ENCODE measurements at places on chromosomes 2 and 18. TPM values are rescaled to one million over a fixed set of nuclear protein-coding genes. Genes with fewer than 3 reads are reported as not detected.

Gene GKN2
- total RNA-seq = not detected

Gene DTNA
- total RNA-seq = 0.36 TPM

Gene PSMA8
- total RNA-seq = not detected

Gene DSEL
- not detected for total RNA-seq

Gene MAPK4
- total RNA-seq = 0.11 TPM

Gene SUPT7L
- 19.7 TPM for total RNA-seq

Gene PPP3R1
- 62.5 TPM for total RNA-seq

DNA sequence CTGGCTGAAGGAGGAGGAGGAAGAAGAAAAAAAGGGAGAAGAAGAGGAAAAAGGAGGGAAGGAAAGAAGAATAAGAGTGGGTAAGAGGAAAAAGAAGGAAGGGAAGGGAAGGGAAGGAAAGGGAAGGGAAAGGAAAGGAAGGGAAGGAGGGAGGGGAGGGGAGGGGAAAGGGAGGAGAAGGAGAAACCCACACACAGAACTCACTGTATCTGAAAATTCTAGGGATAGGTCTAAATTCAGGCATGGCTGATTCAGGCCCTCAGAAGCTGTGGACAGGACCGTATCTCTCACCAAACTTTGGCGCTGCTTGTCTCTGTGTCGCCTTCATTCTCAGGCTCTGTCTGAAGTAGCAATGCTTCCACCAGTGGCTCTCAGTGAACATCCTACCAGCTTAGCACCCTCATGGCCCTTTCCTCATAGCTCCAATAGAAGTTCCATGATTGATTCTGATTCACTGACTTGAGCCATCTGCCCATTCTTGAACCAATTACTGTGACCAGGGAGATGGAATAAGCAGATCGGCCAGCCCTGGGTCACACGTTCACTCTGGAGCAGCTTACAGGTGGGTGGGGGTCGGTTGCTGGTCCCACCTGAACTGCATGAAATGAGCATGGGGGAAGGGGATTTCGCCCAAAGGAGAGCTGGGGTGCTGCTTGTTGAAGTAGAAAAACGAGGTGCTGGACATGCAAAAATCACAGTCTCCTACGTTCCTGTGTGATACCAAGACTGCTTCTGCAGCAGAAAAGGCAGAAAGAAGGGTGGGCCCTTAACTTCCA is 59.7 kb downstream of the TTC32 start:
- no peak for DNase-seq

DNA sequence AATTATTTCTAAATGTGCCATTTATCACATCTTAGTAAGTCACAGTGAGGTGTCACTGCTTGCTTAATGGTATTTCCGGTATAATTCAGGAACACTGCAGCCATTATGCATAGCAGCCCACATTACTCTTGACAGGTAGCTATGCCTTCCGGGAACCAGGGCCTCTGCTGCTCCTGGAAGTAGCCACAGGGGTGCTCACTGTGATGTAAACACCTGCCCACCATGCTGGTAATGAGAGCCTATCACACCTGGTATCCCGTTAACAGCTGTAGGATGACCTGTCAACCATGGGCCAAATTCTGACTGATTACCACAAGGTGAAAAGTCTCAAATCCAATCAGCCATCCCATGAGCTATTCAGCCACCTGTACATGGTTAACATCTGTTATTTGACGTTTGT is 647.0 kb upstream of the NXPH2 start:
- DNase-seq = no peak

DNA sequence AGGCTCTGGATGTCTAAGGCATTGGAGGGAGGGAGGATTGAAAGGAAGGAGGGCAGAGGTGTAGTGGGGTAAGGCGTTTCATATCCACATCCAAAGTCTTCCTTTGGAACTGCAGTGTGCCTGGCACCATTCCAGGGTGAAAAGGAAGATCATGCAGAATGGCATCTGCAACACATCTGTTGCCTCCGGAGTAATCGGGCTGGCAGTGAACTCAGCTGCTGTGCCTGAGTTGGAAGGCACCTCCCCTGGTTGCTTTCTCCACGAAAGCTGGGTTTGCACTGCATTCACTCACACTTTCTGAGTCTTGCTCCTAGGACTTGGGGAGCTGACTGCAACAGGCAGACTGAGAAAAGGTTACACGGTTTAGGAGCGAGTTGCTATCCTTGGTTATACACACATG is 30.3 kb upstream of the SEC11C start:
- DNase-seq = no peak

- DNase-seq = no peak
These were observed 512.9 kb upstream of the ACVR2A start for GRCh38 chr2:147331790-147332419.

GRCh38 chr2:82852787-82853186 is 1606.3 kb downstream of the SUCLG1 start:
- no peak for DNase-seq

DNA sequence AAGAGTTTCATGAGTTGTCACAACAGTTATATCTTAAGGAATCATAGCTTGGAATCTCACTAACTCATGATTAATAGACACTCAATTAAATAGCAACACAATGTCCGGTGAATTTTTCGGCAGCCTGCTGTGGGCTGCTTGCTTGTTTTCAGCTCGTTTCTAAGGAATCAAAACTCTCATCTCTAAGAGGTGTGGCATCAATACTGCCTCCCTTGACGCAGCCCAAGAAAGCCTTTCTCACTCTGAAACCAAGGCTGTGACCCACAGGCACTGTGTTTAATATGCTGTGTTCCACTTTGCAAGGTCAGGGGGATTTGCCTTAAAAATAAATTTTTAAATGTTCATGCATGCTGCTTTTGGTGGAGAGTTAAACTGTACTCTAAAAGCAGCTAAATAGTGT is 5.4 kb downstream of the DCC start:
- no peak for DNase-seq

DNA sequence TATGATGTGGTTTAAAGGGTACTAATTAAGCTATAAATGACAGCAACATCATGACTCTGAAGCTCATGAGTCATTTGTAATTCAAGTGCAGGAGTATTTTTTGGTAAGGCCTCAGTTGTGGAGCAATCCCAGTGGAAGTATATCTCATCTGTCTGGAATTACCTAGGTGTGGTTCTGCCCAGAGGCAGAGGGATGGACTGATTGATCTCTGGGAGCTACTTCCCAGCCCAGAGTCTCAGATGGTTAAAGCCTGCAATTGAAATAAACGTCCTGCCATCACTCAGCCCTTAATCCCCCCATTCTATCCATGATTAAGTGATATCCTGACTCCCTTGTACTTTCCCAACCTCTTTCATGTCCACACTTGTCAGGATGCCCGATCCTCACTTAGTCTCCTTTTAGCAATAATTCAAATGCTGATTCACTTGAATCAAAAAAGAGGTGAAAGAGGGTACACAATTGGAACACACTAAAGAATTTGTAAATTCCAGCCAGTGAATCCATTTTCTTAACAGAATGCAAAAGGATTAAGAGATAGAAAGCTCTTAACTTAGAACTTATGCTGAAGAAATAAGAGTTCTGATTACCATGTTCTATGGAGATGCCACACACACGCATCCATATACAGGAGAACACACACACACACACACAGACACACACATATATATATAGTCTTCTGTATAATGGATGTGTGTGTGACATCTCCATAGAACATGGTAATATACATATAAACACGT is 664.4 kb downstream of the NYAP2 start:
- DNase-seq = no peak

DNA sequence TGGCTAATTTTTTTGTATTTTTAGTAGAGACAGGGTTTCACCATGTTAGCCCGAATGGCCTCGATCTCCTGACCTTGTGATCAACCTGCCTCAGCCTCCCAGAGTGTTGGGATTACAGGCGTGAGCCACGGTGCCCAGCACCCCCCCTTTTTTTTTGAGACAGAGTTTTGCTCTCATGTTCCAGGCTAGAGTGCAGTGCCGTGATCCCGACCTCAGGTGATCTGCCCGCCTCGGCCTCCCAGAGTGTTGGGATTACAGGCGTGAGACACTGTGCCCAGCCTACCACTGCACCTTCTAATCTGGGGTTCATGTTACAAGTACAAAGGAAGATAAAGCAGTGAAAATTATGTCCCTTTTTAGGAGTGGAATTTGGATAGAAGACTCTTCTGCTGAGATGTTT is 41.5 kb upstream of the CABLES1 start:
- DNase-seq = no peak

DNA sequence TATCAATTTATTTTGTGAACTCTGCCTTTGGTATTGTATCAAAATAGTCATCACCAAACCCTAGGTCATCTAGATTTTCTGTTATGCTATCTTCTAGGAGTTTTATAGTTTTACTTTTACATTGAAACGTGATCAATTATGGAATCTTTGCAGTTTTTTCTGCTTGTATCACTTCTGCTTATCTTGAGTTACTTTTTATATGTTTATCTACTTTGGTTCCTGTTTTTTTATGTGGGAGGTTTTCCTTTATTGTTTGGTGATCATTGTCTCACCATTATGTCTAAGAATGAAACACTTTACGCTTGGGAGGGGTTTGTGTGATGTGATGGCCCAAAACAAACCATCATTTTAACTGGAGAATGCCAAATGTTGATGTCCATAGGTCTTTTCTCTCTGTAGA is 261.2 kb downstream of the SPAG16 start:
- DNase-seq = no peak

DNA sequence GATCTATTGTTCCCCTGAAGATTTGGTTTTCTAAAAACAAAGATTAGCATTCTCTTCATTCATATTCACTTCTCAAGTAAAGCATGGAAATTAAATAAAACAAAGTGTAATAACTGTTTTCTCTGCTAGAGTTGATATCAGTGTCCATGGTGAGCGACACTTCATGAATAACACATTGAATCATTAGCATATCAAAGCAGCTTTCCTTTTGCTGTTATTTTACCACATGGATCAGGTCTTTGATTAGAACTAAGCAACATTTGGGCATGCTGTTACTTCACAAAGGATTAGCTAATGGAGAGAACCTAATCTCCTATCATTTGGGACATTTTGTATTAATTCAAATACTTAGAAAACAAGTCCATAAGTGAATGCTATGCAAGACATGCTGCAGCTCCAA is 368.8 kb upstream of the CDH19 start:
- no peak for DNase-seq

GRCh38 chr18:55588870-55589595 is 1.0 kb upstream of the TCF4 start:
- DNase-seq = no peak

DNA sequence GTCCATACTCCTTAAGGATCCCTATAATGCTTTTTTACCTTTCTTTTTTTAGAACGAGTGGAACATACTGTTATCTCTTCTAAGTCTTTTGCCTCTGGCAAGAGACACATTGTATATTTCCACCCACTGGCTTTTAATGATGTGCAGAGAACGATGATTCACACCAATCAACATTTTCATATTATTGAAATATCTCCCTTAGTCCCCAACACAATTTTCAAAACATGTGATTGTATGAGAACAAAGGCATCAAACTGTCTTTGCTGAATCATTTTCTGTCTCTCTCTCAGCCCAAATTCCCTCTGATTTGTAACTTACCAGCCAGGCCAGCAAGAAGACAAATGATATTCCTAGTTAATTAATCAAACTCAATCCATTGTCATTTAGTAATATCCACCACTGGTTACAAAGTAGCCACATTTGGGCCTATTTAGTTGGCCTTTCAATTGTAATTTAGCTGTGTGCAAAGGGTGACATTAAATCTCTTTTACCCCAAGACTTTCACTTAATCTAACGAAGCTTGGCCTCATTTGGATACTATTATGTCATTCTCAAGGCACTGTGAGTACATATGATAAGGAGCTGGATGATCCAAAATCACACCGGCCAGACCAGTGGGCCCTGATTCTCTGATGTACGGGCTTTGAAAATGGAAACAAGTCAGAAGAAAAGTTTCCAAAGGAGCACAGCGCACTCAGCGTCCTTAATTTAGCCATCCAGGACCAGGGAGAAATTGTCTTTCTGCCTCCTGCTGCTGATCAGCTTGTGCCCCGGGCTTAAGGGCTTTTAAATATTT is 185.1 kb downstream of the SCG2 start:
- no peak for DNase-seq

DNA sequence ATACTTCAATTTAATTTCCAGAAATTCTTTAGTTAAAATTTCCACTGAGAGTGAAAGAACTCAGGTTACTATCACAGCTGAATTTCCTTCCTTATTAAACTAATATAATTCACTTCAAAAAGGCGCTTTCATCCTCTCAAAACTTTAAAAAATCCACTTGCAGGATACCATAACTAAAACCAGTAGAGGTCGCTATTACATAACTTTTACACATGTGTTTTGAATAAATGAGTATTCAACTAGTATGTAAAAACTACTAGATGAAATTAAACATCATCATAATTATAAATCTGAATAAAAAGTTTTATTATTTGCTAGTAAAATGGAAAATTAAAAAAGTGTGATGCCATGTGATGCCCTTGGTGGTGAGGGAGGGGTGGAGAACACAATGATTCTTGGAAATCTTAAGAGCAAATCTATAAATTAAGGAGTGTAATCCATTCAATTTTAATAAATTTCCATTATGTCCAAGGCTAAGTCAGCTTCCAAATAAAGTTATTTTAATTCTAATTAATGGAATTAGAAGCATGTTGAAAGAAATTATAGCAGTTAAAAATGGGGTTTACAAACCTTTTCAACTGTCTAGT is 61.4 kb downstream of the SOS1 start:
- DNase-seq = no peak

DNA sequence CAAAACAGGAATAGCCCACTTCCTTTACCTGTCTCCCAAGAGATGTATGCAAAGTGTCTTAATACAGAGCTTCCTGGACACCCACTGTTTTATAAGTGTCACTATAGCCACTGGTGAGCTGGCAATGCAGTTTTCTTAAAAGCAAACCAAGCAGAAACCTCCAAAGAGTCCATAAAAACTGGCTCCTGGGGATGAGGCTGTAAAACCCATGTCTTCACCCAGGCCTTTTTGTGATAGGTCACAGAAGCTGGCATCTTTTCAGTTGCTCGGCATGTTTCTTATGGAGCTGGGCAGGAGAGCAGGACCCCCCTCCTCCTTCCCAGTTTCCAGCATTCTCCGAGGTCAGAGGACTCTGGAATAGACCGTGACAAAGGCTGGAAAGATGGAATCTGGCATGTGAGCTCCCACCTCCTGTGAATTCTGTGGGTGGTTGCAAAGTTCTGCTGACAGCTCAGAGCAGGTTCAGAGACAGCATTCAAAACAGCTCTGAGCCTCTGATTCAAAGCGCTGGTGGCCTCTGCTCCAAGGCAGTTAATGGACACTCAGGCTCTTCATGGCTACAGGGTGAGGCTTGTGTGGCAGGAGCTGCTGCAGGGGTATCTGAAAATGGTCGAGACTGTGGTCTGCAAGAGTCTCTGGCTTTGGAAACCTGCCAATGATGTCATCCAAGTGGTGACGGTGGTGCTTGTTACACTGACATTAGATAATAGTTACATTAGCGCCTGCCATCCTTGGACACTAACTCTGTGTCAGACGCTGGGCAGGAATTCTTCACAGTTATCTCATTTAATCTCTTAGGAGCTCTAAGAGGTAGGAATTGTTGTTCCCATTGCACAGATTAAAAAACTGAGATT is 283.4 kb downstream of the CLIP4 start:
- DNase-seq = no peak

Measured in GM12878 (cell line).